SIG-M5 (cell line): ENCODE measurements at places on chromosomes 16 and 17.
A peak's percentile ranks its signal among the peaks of the same experiment; 100 is the strongest.

DNA sequence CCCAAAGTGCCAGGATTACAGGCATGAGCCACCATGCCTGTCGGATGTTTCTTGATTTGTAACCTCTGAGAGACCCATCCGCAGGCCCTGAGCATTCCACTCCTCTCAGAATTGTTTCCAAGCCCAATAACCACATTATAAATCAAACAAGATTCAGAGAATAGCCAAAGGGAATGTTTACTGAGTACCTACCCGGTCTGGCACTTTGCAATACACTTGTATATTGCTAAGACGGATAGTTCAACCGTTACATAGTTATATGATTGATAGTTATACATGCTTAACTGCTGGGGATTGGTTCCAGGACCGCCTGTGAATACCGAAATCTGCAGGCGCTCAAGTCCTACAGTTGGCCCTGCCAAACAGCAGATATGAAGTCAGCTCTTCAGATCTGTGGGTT is 3.0 kb upstream of the KAT8 start:
- DNase-seq, result no peak

- DNase-seq, result no peak
Observed at GRCh38 chr17:68710976-68711375, 109.8 kb upstream of the FAM20A start.

GRCh38 chr17:50588391-50589049 is 28.0 kb downstream of the CACNA1G start:
- DNase-seq, result no peak

- peak; percentile 73 for DNase-seq
Observed at GRCh38 chr17:59963738-59964481, 630 bp downstream of the RNFT1 start.

DNA sequence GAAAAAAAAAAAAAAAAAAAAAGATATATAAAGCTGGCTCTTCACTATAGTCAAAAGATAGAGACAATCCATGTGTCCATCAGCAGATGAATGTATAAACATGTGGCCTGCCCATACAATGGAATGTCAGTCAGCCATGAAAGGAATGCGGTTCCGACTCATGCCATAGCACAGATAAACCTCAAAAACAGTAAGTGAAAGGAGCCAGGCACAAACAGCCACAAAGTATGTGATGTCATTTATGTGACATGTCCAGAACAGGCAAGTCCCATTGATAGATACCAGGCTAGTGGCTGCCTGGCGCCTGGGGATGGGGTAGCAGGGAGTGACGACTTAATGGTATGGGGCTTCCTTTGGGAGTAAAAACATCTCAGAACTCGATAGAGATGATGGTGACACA is 155.7 kb downstream of the CMIP start:
- no peak for DNase-seq

DNA sequence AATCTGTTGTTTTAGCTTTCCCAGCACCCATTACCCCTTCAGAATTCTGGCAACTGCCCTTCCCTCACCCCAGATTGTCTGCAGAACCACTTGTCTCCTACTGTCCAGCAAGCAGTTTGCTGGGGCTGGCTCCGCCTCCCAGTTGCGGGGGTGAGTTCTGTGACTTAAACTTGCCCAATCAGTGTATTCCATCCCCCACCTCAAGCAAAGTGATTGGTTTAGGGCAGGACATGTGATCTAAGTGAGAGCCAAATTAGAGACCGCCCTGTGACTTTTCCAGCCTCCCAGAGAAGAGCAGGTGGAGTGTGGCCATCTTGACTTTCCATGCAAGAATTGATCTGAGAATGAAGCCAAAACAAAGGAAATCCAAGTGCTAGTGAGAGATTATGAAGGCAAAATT is 22.7 kb upstream of the SRCIN1 start:
- DNase-seq, result no peak

DNA sequence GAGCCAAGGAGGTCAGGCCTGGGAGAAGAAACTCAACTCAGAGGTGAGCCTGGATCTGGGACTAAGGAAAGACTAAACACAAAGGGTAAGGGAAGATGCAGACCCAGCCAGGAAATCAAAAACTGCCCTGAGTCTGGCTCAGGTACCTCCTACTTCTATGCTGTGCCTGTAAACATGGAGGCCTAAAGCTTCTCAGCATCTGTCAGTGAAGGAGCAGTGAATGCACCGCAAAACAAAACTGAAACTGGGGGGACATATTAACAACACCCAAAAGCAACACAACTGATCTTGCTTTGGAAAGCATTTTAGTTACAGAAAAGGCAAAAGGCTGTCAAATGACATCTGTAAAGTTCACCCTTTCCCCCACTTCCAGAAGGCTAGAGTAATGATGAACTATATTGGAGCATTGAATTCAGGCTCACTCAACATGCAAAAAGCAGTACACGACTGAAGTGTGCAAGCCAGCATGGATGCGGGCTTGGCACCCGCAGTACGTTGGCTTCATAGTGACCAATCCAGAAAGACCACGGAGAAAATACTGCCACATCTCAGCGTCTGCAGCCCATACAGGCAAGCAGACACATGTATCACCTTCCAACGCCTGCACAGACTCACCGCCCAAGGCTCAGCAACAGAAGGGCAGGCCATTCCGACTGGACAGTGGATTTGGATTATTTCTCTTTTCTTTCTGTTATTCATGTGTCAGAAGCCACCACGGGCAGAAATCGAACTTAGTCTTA is 3.8 kb downstream of the TBC1D16 start:
- no peak for DNase-seq

- DNase-seq, result no peak
Observed at GRCh38 chr17:18278867-18279266, 18.4 kb downstream of the MIEF2 start.

- DNase-seq, result no peak
Observed at GRCh38 chr16:57361404-57361803, 2.8 kb downstream of the CCL22 start.

DNA sequence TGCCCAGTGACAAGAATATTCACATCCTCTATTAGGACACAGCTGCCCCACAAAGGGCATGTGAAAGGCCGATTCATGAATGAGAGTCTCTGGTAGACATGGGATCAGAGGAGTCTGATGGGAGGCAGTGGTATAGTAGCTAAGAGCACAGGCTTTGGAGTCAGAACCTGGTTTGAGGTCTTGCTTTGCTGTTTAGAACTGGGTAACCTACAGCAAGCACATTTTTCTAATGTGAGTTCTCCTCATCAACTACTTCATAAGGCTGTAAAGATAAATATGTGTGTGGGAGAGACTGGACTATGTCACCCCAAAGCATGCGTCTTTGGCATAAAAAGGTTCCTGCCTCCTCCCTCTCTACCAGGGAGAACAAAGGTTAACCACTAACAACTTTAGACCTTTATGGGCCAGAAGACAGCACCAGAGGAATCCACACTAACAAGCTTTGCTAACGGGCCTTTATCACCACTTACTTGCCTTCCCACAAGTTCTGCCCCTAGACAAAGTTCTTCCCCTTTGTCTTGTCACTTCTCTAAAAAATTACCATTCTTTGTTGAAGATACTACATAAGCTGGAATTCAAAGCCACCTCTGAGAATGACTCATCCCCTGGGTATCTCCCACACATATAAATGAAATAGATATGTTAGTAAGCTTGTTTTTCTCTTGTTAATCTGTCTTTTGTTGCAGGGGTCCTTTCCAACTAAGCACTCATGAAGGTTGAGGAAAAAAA is 21.1 kb downstream of the CDR2 start:
- DNase-seq, result peak; percentile 86

- DNase-seq, result no peak
Observed at GRCh38 chr16:86664522-86665318, 86.4 kb downstream of the FOXL1 start.

GRCh38 chr16:2748757-2749455 is 3.5 kb upstream of the SRRM2 start:
- DNase-seq, result no peak

- no peak for DNase-seq
Observed at GRCh38 chr17:77392376-77393273, 251.9 kb downstream of the SEC14L1 start.

GRCh38 chr17:59001158-59001814 is 105.4 kb downstream of the TRIM37 start:
- peak; percentile 78 for DNase-seq
